ENCODE measurements at places on chromosomes 2 and 18.
A peak's percentile ranks its signal among the peaks of the same experiment; 100 is the strongest.

DNA sequence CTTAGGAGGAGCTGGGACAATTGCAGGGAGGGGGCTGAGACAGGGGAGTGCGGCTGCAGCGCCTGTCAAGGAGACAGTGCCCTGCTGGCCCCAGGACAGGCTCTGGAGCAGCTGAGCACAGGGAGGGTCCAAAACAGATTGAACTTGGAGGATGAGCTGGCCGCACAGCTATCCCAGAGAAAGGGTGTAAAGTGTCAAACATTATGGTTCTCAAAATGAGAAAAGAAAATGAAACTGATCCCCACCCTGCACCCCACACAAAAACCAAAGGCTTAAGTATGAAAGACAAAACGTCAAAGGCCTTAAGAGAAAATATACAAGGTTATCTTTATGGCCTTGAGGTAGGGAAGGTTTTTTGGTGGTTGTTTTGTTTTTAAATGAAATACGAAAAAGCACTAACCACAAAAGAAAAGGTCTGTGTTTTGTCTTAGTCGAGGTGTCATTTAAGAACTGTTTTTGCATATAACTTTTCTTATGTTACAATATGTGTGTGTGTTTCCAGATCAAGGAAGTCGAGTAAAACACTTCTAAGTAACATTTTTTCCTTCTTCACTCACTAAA, 111.8 kb downstream of the HDAC4 start:
- no peak for DNase-seq

GRCh38 chr2:163414121-163414520, 321.7 kb downstream of the FIGN start:
- no peak for DNase-seq

DNA sequence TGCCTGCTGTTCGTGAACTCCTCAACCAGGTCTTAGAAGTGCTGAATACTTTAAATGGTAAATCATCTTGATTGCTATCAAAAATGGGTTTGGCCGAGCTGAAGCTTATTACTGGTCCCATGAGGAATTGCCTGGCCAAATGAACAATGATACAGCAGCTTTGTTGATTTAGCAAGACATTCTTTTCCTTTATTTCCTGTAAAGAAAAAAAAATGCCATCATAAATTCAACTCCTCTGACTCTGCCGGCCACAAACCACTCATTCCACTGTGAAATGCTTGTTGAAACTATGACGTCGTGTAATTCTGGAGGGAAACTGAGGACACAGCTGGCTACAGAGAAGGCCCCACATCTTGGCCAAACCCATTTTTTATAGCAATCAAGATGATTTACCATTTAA, 74.2 kb upstream of the ID2 start:
- DNase-seq: no peak

DNA sequence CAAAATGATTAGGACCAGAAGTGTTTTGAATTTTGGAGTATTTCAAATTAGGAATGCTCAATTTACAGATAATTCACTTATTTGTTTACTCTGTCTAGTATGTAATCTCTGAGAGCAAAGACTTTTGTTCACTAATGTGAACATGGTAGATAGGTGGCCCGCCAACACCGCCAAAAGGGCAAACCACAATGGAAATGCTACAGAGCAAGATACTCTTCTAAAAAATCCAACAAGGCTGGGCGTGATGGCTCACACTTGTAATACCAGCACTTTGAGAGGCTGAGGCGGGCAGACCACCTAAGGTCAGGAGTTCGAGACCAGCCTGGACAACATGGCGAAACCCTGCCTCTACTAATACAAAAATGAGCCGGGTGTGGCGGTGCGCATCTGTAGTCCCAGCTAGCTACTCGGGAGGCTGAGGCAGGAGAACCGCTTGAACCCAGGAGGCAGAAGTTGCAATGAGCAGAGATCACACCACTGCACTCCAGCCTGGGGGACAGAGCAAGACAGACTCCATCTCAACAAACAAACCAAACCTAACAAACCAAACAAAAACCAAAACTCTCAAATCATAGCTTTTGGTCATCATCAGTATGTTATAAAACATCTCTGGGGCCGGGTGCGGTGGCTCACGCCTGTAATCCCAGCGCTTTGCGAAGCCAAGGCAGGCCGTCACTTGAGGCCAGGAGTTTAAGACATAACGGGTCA, 2.4 kb downstream of the CCT4 start:
- DNase-seq: no peak

DNA sequence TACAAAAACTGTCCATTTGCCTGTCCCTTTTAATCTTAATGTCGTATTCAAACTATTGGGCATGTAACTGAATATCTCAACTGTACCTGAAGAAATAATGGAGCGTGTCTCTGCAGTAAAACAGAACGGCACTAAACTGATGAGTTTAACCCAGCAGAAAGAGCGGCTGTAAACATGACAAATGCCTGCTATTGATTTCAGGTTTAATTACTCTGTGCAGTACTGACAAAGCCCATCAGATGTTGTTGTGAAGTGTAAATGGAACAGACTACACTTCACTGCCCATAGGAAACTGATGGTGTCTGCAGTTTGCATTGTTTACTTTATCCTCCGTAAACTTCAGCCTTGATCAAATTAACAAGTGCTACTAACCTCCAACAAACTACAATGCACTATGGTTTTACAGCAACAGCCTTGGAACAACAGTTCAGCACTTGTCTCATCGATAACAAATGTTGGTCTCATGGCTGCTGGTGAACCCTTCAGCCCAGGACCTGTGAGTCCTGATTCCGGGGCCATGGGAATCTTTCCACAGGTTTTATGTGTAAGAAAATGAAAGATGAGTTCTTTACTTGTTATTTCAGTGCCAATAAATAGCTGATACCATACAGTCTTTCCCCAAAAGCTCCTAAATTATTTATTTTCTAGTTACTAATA, 316.5 kb downstream of the CCDC178 start:
- DNase-seq: no peak

DNA sequence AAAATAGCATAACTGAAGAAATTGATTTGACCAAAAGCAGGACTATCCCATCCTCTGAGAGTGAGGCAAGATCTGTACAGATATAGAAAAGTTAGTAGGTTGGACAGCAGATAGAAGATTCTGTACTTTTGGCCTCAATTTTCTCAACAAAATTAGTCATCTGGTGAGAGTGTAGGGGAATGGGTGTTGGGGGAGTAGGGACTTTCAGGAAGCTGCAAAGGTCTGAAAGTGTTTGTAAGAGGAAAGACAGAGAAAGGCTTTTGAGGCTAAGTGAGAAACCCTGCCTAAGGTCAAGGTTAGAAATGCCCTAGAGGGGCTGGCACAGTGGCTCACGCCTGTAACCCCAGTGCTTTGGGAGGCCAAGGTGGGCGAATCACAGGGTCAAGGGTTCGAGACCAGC, 40.3 kb downstream of the DAPL1 start:
- DNase-seq: no peak

GRCh38 chr18:27845897-27846296, 331.0 kb downstream of the CDH2 start:
- peak; percentile 15 for DNase-seq

DNA sequence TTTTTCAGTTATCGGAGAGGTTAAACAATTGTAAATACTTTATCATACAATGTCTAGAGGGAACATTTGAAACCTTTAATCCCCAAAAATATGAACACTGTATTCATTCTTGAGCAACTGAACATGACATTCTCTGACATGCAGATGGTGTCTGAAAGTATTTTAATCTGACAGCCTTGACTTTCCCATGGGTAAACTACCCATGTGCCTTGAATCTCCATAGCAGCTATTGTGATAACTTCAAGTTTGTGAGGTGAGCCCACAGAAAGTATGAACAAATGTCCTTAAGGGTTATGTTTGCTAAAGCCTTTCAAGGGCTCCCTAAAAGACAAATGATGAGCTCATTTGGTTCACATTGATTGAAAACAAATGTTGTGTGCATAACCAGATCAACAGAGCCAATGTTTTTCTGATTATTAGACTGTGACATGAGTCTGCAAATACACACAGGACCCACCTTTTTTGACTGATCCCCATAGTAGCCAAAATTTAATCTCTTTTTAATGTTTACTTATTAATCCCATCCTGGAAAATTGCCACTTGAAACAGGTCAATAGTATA, 1326.0 kb downstream of the LRP1B start:
- no peak for DNase-seq

DNA sequence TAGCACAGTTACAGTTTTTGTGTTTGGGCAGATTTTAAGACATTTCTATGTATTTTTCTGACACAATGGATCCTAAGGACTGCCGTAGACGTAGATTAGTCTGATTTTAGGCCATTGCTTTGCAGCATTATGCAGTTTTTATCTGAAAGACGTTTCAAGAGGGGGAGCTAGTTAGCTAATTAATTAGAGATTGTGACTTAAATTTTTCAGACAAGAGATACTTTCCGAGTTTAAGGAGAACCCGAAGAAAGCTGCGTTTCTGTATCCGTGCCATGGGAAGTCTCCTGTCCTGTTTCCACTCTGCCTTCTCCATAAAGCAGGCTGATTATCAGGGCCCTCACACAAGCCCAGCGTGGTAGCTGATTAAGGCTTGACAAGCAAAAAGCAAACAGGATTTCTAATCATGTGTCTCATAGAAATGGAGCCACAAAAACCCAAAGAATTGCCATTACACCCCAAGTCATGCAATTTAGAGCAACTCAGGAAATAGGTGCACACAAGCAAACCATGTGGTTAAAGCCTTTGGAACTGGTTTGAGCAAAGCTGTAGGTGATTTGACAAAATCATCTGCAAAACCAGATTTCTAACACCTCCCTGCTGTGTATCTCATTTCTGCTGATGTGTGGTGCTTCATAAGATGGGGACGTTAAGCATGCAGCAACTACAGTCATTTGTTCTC, 808.1 kb downstream of the RNF144A start:
- no peak for DNase-seq

- DNase-seq: no peak
Observed at GRCh38 chr2:221448057-221448843, 123.9 kb downstream of the EPHA4 start.

DNA sequence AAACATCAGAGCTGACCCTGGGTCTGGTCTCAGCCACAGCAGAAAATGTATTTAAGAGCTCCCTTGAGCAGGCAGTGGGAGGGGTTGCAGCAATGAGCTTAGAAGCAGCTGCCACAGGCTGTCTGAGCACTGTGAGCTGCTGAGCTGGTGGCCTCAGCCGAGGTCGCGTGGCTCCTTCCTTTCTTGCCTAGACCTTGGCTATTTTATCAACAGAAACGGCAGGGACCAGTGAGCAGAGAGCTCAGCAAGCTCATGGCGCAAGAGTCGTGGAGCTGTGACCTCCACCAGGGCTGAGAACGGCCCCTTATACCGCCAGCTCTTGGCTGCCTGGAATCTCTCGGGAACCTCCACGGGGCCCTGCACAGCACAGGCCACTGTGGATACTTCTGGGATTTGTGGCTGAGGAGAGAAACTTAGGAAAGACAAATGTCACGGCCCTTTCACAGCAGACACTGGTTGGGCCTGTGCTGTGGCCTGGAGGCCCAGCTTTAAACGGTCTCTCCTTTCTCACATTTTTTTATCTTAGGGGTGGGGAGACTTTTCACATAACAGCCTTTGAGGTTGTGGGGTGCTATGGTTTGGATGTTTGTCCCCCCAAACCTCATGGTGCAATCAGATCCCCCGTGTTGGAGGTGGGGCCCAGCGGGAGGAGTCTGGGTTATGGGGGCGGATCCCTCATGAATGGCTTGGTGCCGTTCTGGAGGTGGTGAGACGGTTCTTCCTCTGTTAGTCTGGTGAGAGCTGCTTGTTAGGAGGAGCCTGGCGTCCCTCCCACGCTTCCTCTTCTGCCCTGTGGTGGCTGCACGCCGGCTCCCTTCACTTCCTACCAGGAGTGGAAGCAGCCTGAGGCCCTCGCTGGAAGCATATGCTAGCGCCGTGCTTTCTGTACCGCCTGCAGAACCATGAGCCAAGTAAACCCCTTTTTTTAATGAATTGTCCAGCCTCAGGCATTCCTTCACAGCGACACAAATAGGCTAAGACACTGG, 1.7 kb downstream of the ALLC start:
- no peak for DNase-seq

- DNase-seq: no peak
Observed at GRCh38 chr2:150376553-150377335, 110.7 kb downstream of the RND3 start.

GRCh38 chr2:106547164-106547903, 60.2 kb downstream of the CD8B2 start:
- no peak for DNase-seq

DNA sequence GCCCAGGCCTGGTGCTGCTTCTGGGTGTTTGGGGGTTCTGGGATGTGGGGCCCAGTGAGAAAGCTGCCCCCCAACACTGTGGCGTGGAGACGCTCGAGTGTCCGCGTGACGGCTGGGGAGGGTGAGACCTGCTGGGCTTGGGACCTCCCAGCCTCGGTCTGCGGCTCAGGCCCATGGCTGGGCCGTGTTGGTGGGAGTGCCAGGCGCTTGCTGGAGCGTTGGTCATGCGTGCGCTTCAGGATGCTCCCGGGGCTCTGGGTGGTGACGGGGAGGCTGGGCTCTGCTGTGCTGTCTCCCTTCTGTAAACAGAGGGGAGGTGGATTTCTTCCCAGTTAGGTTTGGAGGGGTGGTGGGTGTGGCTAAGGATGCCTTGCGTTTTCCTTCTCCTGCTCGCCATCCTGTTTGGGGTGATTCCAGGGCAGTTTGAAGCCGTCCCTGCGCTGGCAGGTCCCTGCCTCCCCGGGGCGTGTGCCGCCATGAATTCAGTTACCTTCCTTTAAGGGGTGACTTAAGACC, 606 bp downstream of the GAL3ST2 start:
- DNase-seq: no peak

GRCh38 chr2:228374741-228375140, 193.3 kb upstream of the SPHKAP start:
- no peak for DNase-seq

GRCh38 chr18:49228187-49228586, 232.3 kb downstream of the DYM start:
- no peak for DNase-seq

GRCh38 chr2:120851116-120851773, 115.6 kb downstream of the GLI2 start:
- no peak for DNase-seq

DNA sequence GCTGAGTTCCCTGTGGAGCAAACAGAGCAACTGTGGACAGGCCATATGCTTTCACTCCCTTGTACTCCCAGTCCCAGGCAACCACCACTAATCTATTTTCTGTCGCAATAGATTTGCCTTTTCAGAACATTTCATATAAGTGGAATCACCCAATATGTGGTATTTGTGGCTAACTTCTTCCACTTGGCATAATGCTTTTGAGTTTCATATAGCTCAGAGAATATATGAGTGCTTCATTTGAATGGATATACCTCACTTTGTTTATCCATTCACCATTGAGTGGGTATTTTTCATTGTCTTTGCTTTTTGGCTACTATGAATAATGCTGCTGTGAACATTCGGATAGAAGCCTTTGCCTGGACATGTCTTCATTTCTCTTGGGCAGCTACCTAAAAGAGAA, 151.9 kb downstream of the CERS6 start:
- DNase-seq: no peak

DNA sequence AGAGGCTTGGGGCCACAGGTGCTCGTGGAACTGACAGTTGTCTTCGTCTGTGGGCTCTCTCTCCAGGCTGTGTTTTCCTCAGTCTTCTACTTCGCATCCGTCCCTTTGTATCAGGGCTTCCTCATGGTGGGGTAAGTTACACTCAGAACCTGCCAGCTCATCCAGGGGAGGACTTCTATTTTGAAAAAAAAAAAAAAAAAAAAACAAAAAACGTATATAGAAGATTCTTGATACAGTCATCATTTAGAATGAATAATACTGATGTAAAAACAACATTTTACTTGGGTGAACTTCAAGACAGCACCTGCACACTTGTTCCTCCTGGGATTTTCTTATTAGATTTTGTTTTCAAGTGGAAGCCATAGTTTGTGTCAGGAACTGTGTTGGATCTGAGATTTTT, 47.7 kb upstream of the NFATC1 start:
- no peak for DNase-seq

- no peak for DNase-seq
Observed at GRCh38 chr2:225600444-225600843, 200.9 kb downstream of the NYAP2 start.

Measured in KG1 (cell line).